ENCODE measurements at places on chromosomes 3 and 15.
A peak's percentile ranks its signal among the peaks of the same experiment; 100 is the strongest.

GRCh38 chr3:105647047-105647446 lies 221.8 kb downstream of the CBLB start:
- DNase-seq: peak; percentile 88

DNA sequence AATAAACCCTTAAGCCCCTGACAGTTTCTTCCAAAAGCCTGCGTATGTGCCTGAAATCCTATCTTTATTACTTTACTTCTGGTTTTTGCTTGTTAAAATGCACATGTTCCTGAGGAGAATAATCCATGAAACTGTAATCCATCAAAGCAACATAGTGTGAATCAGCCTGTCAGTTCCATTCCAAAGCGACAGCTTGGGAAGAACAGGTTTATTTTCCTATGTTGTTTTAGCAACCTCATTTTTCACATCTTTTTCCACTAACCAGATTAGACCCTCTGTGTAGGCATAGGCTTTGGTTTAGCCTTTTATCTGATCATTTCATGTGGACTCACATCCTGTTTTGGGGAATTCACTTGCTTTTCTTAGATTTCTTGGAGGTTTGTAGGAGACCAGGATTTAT lies 988.0 kb downstream of the SQOR start:
- DNase-seq: no peak

DNA sequence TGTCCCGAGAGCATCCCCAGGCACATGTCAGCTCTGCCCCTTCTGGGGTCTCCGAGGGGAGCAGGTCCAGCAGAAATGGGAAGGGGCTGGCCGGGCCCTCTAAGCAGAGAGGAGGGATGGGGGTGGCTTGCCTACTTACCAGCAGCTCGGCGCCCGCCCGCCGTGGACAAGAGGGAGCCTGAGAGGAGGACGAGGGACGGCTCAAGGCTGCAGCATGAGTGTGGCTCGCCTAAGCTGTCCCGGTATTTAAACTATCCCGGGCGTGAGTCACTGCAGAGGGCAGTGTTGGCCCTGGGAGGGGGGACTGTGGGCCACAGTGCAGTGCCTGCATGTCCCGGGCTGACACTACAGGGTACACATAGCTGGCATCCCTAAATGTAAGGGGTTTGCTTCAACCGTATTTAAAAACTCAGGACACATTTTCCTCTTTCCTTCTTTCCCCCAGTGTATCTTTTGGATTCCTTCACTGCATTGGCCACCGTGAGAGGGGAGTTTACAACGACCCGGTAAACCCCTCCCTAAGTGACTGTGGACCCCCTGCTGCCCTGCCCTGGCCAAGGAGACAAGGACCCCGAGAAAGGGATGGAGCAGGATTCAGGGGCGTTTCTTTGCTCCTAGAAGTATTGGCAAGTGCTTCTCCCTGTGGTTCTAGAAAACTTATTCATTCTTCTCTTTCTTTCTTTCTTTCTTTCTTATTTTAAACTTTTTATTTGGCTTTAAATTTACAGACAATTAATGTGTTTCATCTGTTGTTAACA lies at the start of gene LRRC15:
Gene LRRC15, minus strand, starts transcription at position 222 of the 758 bp plus-strand sequence. CDS start 8,700 bp downstream, outside the sequence.
- DNase-seq: no peak

GRCh38 chr3:196398782-196399181 lies 33.4 kb downstream of the UBXN7 start:
- peak; percentile 68 for DNase-seq

DNA sequence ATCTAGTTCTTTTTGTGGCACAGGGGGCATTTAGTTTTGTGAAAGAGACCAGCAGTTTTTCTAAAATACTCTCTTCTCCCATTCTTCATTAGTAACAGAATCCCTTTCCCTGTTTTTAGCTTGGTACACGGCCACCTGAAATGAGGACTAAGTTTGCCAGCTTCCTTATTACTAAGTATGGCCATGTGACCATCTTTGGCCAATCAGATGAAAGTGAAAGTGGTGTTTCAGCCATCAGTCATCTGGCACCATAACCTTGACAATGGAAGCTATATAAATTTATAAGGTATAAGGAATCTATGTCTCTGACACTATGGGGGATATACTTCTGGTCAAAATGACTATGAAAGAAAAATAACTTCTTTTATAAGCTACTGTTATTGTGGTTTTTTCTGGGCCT lies 570.4 kb downstream of the AGBL1 start:
- no peak for DNase-seq

- DNase-seq: no peak
These were observed 151.4 kb downstream of the KLF13 start for GRCh38 chr15:31477851-31478701.

DNA sequence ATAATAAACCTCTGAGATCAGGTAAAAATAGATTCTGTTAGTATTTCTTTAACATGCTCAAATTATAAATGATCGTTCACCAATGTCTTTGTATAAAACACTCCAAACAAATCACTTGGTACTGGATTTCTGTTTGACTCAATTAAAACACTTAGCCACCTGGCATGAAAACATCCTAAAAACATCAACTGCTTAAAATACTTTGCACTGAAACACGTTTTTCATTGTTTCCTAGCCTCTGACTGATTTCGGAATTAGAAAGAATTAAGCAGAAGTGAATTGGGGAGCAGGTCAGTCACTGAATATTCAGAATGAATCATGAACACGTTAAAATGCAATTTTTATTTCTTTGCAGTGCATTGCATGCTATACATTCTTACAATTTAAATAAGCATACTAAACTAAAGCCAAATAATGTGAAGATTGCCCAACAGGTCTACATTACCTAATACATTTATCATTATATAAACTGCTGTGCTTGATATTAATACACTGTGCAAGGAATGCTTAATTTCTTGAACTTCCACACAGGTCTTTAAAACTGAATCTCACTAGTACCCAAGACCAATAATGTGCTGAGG lies 1.6 kb downstream of the THRB start:
- DNase-seq: no peak

DNA sequence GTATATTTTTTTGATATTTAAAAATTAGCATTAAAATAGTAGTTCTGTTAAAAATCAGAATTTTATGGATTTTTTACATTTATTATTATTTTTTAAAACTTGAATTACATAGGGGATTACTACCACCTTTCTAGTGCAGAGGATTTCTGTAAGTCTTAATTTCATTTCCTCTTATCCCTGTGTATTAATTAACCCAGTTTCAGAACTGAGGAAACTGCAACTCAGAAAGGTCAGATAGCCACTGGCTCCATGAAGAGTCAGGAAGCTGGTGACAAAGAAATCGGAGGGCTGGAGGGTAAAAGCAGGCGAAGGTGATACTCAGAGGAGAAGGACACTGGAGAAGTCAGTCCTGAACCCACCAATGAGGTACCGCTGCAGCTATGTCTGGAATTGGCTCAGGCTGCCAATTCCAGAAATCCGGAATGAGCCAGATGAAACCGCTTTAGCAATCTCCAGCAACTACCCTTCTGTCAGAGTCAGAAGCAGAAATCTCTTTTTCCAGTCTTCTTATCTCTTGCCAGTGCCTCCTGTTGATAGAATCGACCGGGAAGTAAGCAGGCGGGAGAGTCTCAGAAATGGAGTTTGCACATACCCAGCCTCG lies 308.5 kb downstream of the SV2B start:
- peak; percentile 96 for DNase-seq

GRCh38 chr3:69848113-69848512 lies 108.8 kb downstream of the MITF start:
- no peak for DNase-seq

GRCh38 chr3:78940626-78941025 lies 827.2 kb downstream of the ROBO1 start:
- no peak for DNase-seq

GRCh38 chr3:37338500-37338899 lies 164.1 kb upstream of the LRRFIP2 start:
- peak; percentile 57 for DNase-seq

- DNase-seq: peak; percentile 98
These were observed 26.6 kb downstream of the ITGB5 start for GRCh38 chr3:124860599-124860998.

DNA sequence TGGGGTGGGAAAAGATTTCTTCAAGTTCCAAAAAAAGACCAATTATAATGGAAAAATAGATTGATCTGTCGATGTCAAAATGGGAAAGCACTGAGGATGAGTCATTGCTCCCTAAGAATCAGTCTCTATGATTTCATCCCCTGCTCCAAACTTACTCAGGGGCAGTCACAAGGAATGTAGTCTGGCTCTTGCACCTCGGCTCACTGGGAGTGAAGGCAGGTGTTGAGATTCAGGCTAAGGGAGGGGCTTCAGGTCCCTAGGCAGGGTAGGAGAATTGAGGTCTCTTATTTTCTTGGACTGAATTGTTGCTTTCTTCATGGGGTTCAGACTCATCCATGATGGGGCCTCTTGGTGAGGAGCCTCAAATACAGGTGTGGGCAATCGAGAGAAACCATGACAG lies 14.2 kb downstream of the ESYT3 start:
- peak; percentile 32 for DNase-seq

- no peak for DNase-seq
These were observed 242.8 kb upstream of the GBE1 start for GRCh38 chr3:82004266-82004665.

DNA sequence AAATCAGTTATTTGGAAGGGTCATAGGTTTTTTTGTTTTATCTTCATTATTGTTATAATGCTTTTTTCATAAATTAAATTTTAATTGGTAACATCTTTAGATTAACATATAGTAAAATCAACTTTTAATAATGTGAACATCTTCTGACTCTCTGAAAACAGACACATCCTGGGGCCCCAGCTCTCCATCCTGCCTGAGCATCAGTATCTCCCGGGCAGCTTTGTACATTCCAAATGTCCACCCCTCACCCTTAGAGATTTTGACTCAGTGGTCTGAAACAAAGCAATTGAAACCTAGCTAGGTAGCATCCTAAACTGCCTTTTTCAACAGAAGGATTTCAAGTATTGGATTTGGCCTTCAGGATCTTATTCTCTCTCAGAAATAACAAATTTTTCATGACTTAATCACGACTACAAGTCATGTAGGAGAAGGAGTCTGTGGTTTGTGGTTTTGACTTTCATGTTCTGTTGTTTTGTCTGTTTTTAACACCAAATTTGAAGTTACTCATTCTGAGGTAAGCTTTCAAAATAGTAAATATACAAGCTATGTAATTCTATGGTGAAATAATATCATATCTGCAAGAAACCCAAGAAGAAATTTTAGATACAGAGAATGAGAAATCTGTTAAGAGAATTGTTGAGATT lies 147.3 kb upstream of the UBE2E2 start:
- DNase-seq: peak; percentile 82

GRCh38 chr3:118080889-118081288 lies 953.8 kb downstream of the IGSF11 start:
- DNase-seq: no peak

DNA sequence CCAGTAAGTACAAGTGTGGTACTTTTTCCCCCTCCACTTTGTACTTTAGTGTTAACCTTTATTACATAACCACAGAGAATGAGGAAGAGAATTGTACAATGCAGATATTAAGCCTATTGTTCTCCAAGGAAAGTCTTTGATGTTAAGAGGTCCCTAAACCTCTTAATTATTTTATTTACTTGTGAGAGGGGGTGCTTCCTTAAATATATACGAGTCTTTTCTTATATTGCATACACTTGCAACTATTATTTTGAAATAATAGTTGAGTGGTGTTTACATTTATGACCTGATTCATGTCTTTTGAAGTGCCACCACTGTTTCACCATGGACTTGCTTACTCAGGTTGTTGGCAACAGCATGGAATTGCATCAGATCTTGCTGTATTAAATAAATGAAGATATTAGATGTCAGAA lies 10.1 kb downstream of the USP3 start:
- peak; percentile 60 for DNase-seq

- no peak for DNase-seq
These were observed 9.0 kb upstream of the KLF13 start for GRCh38 chr15:31317421-31318327.

DNA sequence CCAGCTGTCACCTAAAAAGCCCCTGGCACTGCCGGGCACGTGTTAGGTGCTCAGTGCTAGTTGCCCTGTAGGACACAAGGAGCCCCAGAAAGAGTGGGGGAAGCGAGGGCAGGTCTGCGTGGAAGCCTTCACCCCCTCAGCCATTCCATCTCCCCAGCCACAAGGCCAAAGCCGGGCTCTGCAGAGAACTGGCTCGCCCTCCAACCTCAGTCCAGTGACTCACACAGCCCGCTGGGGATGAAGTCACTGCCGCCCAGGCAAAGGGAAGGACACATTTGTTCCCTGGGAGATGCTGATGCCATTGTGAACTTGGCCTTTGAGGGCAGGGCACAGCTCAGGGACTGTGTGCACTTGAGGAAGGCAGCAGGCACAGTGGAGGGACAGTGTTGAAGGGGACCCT lies 48.1 kb downstream of the IQSEC1 start:
- DNase-seq: peak; percentile 48

- DNase-seq: no peak
These were observed 1.1 kb downstream of the CMTM7 start for GRCh38 chr3:32392536-32393302.

DNA sequence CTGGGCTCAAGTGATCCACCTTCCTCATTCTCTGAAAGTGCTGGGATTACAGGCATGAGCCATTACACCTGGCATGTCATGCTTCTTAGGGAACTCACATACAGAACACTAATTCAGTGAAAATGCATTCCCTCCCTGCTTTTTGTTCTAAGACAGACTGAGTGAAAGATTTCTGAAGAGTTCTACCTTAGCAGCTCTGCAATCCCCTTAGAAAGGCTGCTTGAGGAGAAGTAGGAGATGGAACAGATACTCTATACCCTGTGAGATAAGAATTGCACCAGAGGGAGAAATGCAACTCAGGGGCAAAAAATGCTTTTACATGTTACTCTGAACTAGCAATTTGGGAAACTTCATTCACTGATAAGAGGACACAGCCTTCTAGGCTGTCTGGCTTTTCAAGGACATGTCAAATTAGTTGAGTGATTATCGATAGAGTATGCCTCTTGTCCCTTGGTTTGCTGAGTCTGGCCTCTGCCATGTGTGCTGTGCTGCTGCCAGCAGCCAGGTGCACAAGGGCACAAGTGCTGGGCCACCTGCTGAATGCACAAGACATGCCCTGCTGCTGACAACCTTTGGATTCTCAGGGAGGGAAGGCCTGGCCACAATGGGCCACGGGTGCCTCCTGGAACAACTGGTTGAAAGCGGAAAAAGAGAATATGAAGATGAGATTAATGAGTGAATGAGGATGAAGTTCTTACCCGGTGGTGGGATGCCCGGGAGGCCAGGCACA lies 17.8 kb downstream of the UQCC5 start:
- no peak for DNase-seq

DNA sequence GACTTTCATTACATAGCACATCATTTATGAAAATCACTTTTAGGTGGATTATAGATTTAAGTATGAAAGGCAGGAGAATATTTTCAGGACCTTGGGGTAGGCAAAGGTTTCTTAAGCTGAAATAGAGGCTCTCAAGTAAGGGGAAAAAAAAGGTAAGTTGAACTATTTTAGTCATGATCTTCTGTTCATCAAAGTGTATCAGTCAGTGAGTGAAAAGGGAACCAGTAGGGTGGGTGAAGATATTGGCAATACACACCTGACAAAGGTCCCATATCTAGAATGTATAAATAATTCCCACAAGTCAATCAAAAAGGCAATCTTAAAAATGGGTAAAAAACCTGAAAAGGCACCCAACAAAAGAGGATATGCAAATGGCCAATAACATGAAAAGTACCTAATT lies 218.6 kb downstream of the KLF13 start:
- DNase-seq: no peak

Measured in NCI-H226 (cell line).